ENCODE measurements at places on chromosomes 7 and 10. TPM values are rescaled to one million over a fixed set of nuclear protein-coding genes. Genes with fewer than 3 reads are reported as not detected.
A peak's percentile ranks its signal among the peaks of the same experiment; 100 is the strongest.

- DNase-seq, result no peak
Observed at GRCh38 chr7:30178748-30179436, 44.1 kb downstream of the MTURN start.

GRCh38 chr7:55187701-55188491 lies 169.1 kb downstream of the EGFR start:
- DNase-seq, result peak; percentile 55

DNA sequence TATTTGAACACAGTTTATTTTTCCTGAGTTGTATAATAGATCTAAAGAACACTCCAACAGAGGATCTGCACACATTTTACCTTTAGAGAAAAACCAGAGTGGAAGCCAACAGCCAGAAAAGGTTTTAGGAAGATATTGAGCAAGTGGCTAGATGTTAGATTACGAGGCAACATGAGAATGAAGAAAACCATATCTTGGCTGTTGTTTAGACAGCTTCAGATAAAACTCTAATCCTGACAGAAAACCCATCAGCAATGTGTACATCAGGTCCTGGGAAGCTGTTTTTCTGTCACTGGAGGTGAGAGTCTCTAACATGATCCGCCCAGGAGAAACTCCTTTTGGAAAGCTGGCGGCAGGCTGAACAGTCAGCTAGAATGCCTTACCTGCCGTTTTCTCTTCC lies 159.5 kb downstream of the SPAG6 start:
- DNase-seq, result no peak

TAS2R3 gene
- polyA plus RNA-seq, result not detected

COBL gene
- 27.6 TPM for polyA plus RNA-seq

DNA sequence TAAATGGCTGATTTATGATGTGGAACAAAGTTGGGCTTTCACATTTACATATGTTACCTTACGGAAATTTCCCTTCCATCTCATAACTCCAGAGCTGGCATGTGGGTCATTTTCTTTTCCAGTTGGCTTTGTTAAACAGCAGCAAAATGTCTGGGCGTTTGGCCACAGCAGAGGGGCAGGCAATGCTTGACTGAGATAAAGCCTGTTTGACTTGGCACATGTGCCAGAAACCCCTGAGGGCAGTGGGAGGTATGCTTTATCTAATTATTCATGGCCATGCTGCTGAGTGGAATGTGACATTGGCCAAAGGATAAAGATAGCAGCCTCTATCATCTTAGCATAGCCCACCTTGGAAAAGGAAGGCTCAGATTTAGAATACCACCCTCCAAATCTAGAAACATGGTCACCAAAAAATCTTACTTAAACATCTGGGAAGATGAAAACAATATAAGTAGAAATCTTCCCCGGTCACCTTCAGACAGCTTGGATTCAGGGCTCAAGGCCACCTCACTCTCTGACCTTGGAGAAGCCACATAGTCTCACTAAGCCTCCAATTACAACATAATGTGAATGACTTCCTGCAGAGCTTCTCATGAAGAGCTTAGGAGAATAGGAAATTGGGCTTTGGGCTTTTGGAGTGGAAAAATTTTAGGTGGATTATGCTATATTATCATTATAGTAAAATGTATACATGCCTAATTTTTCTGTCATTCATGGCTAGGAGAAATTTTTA lies 101.5 kb downstream of the GRM3 start:
- DNase-seq, result no peak

GRCh38 chr7:12705878-12706277 lies 18.4 kb downstream of the ARL4A start:
- no peak for DNase-seq

GRCh38 chr10:69222157-69223027 lies 2.3 kb downstream of the HKDC1 start:
- DNase-seq, result no peak

DNA sequence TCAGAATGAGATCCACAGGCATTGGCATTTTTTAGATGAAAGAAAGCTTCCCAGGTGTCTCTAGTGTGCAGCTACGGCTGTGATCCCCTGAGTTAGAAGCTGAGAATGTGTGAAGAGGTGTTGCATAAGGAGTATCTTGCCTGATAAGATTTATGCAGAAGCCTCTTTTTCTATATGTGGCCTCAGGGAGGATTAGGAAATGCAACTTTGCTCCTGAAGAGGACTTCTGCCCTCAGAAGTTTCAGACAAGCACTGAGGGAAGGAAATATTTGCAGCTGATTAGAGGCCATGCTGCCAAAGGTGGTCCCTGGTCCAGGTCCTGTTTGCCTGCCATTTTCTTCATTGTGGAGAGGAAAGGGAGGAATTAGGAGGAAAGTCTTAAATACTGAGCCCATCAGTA lies 551.8 kb downstream of the PHTF2 start:
- DNase-seq, result no peak

DNA sequence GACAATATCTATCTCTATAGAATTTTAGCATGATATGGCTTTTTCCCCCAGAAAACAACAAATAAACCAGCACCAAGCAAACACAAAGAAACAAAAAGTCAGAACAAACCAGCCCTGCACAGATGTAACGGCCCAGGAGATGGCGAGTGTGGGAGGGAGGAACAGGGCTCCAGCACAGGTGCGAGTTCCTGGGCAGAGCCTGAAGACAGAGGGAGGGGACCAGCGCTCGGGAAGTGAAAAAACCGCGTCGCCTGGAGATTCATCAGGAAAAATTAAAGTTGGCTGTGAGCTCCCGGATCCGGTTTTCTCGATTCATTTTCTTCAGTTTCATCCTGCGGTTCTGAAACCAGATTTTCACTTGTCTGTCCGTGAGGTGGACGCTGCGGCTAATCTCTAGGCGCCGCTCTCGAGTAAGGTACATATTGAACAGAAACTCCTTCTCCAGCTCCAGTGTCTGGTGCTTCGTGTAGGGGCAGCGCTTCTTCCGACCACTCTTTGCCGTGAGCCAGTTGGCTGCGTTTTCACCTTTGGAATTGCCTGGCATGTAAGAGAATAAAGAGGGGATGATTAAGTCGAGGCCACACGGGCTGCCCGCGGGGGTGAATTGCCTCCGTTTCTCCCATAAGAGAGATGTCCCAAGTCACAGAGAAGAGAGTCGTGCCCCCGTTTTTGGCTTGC lies 2.3 kb downstream of the HOXA10 start:
- DNase-seq, result peak; percentile 66

DNA sequence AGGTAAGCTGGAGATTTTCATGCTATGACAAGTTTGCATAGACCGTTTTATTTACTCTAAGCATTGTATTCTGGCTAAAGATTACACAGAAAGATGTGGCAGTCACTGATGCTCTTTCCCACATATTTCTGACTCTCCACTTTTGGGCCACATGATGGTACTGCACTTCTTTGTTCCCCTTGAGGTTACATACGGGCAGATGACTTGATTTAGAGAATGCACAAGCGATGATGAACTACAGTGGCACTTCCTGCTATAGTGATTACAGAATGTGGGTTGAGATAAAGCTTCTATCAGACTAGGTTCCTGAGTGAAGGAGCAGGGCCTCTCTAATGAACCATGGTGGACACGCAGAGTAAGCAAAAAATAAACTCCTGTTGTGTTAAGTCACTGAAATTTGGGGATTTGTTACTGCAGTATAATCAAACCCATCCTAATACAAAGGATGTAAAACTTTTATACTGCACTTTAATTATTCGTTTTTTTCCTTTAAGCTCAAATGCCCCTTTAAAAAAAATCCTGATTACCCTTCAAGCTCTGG lies 177.9 kb downstream of the TAX1BP1 start:
- no peak for DNase-seq

- no peak for DNase-seq
Observed at GRCh38 chr10:76342996-76343395, 911.6 kb downstream of the LRMDA start.

DNA sequence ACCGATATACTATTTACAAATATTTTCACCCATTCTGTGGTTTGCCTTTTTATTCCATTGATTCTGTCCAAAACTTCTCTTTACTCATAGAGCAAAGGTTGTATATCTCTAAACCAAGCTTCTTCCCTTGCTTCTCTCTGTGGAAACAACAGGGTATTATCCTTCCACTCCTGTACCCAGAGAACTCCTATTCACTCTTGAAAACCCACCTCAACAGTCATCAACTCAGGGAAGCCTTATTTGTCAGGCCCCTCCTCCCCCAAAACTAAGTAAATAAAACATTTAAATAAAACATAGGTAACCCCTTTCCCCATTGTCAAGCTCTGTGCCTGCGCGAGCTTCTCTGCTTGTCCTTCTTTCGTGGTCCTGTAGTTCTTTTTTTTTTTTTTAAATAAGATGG lies 44.6 kb downstream of the GTF2IRD1 start:
- no peak for DNase-seq

DNA sequence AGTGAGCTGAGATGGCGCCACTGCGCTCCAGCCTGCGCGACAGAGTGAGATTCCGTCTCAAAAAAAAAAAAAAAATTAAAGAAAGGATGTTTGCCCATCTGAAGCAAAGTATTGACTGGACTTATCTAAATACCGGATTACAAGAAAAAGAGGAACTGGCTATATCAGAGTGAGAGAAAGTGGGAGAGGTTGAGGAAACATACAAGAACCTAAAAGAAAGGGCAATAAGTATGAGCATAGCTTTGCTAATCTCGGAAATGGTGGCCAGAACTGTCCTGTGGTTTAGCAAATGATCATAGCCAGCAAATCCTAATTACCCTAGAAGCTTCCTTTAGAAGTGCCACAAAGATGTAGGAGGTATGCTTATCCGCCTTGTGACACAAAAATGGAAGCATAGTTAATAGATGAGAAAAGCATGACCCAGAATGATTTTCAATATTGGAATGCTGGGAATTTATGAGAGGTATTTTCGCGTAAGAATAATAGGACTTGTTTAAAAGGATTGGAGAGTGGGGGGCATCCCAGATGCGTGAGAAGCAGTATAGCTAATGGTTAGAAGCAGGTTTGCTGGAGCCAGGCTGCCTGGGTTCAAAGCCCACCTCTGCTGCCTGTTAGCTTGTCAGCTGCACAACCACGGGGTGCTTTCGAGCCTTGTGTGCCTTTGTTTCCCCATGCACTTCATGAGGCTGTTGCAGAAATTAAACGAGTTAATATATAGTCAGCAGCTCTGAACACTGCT lies 1.2 kb upstream of the GTPBP4 start:
- DNase-seq, result no peak

ASB15 gene
- polyA plus RNA-seq, result not detected

GRCh38 chr7:30366606-30367005 lies 82.2 kb downstream of the ZNRF2 start:
- DNase-seq, result no peak

DNA sequence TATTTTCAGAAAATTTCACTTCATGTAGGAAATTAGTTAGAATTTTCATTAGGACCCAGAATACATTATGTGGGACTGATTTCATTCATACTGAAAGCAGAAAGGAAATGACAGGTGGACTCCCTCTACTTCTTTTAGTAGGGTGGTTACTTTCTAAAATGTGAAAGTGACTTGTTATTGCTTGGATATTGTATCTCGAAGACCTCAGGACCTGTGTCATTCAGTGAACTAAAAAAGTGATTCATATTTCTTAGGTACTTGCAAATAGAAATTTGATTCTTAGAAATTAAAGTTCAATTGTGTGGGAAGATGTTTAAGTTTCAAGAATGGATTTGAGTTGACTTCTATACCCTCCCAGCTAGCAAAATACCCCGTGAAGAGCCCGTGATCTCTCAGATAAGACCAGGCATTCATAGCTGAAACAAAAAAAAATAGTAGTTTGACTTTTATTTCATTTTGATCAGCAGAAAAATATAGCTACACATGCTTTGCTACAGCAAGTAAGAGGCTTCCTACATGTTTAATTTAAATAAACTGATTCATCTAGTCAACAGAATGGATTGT lies 1037.1 kb downstream of the GATA3 start:
- DNase-seq, result no peak

- no peak for DNase-seq
Observed at GRCh38 chr7:13908667-13909397, 80.6 kb downstream of the ETV1 start.

DNA sequence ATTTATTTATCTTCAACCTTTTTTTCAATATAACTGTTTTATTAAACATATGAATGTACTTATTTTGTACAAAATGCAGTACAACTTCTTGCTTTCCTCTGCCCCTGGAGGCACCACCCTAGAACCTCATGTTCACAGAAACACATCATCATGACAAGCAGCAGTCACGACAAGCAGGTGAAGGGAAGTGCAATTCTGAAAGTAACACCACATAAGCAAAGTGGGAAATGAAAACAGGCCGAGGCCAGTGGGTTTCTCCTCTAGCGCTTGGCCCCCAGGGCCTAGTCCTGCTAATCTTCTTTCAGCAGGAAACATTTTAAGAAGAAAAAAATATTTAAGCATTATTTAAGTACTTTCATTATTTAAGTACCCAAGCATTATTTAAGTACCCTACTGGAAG lies 598.1 kb downstream of the SH2D4B start:
- no peak for DNase-seq

PRSS2 gene
- 3.0 TPM for polyA plus RNA-seq

DNA sequence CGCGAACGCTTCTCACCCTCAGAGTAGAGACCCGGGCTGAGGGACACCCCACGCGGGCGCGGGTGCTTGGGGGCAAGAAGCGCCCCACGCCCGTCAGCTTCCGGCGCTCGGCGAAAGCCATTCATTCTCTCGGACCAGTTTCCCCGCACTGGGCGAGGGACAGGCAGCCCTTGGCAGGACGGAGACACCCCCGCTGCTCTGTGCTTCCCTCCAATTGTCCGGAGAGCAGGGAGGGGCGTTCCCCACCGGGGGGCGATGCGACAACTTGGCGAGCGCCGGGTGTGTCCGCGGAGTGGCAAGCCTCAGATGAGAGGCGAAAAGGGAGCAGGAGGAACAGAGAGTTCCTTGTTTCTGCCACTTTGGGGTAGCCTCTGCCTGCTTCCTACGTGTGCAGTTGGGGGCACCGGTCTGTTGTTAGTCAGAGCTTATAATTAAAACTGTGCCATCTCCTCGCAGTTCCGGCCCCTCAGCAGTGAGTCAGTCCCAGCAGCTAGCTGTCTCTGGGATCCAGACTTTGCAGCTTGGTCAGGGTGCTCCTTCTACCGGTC lies 1.7 kb downstream of the GPR158 start:
- DNase-seq, result no peak

GRCh38 chr10:117553142-117553814 lies 10.7 kb downstream of the EMX2 start:
- no peak for DNase-seq

All from sigmoid colon (tissue), 7 donors.